COR-L47 (cell line): ENCODE measurements at places on chromosomes 6 and 20.

- DNase-seq, result no peak
Observed at GRCh38 chr6:98640366-98640765, 194.0 kb upstream of the POU3F2 start.

GRCh38 chr6:139510040-139510790 lies 135.8 kb upstream of the CITED2 start:
- no peak for DNase-seq

- DNase-seq, result no peak
Observed at GRCh38 chr6:45658958-45659357, 281.2 kb upstream of the SUPT3H start.

- DNase-seq, result no peak
Observed at GRCh38 chr20:40863355-40863919, 165.2 kb upstream of the TOP1 start.

DNA sequence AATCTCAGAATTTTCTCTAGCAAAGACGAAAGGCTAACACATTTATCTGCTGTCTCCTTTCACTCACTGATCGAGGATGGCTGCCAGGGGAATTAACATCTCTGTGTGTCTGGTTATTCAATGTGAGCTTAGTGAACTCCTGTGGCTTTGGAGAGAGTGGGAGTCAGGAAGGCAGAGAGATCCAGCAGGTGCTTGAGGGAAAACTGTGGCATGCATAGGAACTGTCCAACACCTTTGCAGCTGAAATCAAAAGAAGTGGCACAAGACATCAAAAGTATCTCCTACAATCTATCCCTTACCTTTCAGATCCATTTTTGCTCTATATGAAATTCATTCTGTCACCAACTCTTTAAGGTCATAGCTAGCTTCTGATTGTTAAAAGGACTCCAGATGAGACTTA lies 11.8 kb upstream of the FAM184A start:
- DNase-seq, result no peak

- DNase-seq, result no peak
Observed at GRCh38 chr20:38828514-38829295, 23.2 kb downstream of the PPP1R16B start.

GRCh38 chr6:156998794-156999330 lies 221.7 kb downstream of the ARID1B start:
- no peak for DNase-seq

DNA sequence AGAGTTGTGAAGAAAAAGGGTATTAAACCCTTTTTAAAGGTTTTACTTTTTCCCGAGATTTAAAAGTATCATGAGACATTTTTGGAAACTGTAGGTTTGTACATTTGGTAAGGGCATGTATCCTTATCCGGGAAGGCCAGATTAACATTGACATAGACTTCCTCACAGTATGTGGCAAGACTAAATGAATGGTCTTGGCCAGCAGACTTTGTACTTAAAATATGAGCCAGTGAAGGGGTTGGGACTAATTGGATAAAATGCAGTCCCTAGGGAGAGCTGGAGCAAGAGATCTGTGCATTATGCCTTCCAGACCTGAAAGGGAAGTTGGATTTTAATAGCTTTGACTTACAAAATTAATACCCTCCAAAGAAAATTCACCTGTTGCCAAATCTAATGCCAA lies 60.4 kb upstream of the CCN2 start:
- no peak for DNase-seq

DNA sequence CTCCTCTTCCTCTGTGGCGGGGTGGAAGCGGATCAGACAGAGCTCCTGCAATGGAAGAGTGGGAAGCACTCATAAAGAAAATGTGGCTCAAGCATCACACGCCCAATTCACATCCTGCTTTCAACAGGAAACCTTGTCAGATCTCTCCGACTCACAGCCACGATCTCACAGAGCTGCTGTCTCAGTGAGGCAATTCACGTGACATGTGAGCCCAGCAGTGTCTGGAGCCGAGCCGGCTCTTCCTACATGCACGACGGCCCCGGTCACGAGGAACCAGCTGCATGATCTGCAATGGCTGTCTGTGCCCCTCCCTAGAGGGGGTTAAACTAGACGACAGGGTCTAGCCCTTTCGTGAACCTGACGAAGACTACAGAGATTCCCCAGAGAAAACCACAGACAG lies 29.5 kb upstream of the TCFL5 start:
- DNase-seq, result no peak
